ENCODE measurements at places on chromosomes 5 and 9.
A peak's percentile ranks its signal among the peaks of the same experiment; 100 is the strongest.

DNA sequence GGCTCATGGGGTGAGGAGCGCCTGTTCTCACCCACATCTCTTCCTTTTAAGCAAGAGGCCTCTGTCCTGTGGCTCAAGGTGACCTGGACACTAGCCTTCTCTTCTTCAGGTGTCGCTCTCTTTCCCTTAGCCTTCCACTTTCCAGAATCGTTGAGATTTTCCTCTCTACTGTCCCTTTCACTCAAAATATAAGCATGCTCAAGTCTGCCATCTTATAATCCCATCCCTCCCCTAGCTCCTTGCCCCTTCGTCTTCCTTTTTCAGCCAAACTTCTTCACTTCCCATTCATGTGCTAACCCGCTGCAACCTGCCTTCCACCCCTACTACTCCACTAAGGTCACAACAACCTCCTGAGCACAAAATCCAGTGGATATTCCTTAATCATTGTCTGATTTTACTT lies 13.1 kb downstream of the PTGR1 start:
- no peak for DNase-seq

DNA sequence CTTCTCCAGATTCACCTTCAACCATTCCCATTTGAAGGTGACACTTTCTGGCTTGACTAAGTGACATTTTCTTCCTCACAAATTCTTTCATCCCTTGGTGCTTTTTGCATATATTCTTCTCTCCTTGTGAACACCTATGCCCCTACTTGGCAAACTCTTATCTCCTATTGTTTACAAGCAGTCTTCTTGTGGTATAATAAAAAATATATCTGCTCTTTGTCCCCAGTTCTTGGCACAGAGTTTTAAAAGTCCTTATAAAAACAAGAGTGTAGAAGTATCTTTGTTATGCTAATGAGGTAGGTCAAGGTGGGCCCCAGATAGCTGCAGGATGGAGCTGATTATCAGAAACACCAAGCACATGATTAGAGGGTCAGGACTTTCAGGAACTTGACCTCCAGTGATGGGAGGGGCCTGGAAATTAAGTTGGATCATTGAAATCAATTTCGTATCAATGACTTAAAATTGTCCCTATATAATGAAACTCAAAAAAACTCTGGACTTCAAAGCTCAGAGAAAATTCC lies 38.0 kb downstream of the TMEM161B start:
- no peak for DNase-seq

DNA sequence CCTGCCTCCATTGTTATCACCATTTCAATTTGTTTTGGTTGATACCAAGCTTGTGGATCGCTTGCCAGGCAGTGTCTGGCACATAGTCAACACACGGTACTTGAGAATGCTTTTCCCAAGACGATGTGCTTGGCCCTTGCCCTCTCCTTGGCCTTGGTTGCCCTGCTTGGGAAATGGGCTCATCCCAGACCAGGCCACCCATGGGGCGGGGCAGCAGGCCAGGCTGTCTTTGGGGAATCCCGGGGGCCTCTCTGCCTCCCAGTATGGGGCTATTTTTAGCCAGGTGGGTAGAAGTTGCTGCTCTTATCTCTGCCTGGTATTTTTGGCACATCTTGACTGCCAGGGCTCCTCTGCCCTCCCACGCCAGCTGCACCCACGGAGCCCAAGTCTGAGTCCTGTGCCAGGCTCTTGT lies 49.9 kb downstream of the LMX1B start:
- no peak for DNase-seq

DNA sequence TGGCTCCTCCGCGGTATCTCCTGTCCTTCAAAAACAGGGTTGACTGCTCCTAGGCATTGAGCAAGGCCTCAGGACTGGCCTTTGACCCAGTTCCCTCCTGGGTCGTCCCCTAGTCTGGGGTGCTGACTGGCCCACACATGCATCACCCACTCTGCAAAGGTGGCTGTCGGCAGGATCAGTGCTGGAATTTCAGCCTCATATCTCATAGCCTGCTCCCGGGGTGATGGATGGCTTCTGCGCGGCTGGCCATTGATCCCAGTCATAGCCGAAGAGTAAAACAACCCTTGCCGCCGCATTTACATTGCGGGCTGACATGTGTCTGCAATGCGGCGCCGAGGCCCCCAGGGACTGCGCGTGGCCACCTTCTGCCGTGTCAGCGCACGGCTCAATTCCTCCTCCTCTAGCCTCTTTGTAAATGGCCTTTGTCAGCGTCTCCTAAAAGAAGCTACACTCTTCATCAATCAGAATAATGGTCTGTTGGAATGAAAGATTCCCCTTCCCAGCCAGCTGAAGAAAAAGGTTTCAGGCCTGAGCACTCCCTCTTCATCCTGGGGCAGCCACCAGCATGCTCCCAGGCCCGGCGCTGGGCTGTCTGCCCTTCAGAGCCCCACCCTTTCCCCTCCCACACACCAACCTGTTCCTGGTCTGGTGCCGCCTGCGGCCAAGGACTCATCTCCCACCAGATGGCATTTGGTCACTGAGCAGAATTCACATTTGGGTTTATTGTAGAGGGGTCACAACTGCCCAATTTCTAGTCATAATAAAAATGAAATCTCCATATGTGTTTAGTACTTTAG lies 159.0 kb downstream of the PJA2 start:
- no peak for DNase-seq

DNA sequence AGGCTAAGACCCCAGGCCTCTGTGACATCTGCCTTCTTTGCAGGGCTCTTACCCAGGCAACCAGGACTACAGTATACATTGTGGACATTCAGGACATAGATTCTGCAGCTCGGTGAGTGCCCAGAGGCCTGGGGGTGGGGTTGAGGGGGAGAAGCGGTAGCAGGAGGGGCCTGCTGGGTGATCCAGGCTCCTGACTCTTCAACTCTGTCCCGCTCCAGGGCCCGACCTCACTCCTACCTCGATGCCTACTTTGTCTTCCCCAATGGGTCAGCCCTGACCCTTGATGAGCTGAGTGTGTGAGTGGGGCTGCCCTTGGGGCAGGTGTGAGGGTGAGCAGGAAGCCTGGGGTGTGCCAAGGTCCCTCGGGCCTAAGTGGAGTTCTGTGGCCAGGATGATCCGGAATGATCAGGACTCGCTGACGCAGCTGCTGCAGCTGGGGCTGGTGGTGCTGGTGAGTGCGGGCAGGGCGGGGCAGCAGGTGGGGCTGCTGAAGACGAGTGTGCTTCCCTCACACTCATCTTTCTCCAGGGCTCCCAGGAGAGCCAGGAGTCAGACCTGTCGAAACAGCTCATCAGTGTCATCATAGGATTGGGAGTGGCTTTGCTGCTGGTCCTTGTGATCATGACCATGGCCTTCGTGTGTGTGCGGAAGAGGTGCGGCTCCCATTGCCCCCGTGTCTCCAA lies 19.8 kb downstream of the GPRIN1 start:
- DNase-seq = no peak

DNA sequence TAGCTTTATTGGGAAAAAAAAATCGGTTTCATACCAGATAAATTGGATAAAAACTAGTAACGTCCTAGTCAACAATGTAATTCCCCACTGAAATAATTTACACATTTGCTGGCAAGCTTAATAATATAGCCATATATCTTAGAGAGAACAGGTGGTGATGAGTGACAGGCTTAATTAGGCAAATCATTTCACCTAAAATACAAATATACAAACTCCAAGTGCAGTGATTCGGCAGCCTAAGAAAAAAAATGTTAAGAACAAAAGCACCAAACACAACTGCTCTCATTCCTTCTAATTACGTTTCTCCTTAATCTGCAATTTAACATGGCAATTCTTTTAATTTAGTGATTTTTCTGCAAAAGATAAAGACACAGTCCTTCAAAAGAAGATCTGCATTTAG lies 56.0 kb upstream of the SLC25A51 start:
- DNase-seq = no peak

- no peak for DNase-seq
Observed at GRCh38 chr5:74578356-74579044, 62.0 kb downstream of the ENC1 start.

DNA sequence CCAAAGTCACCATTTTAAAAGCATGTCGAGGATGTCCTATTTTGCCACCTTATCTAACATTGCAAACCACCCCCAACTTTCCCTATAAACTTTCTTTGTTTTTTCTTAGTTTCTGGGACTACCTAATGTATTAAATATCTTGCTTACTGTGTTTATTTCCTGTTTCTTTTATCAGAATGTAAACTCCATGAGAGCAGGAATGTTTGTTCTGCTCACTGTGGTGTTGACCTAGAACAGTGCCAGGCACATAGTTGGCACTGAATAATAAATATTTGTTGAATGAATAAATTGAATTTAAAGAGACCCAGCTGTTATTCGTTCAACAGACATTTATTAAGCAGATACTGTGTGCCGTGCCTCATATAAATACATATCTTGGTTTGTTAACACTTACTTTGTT lies 35.2 kb downstream of the MACIR start:
- DNase-seq = no peak

- no peak for DNase-seq
Observed at GRCh38 chr5:129459450-129459776, 685 bp upstream of the ADAMTS19 start.

DNA sequence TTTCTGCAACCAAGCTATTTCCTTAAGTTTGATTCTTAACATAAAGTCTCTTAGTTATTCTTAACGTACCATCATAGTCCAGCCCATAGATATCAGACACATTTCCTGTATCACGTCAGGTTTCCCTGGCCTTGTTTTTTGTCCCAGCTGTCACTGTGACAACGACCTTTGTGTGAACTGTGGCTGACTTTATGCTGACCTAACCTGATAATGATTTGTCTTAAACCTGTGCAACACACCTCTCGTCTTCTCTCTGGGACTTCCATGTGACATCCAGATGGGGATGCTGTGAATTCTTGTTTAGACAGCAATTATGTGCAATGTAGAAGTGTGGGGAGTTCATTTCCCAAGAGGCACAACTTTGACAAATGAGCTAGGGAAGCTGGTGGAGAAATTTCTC lies 662.8 kb downstream of the PTPRD start:
- DNase-seq = no peak

DNA sequence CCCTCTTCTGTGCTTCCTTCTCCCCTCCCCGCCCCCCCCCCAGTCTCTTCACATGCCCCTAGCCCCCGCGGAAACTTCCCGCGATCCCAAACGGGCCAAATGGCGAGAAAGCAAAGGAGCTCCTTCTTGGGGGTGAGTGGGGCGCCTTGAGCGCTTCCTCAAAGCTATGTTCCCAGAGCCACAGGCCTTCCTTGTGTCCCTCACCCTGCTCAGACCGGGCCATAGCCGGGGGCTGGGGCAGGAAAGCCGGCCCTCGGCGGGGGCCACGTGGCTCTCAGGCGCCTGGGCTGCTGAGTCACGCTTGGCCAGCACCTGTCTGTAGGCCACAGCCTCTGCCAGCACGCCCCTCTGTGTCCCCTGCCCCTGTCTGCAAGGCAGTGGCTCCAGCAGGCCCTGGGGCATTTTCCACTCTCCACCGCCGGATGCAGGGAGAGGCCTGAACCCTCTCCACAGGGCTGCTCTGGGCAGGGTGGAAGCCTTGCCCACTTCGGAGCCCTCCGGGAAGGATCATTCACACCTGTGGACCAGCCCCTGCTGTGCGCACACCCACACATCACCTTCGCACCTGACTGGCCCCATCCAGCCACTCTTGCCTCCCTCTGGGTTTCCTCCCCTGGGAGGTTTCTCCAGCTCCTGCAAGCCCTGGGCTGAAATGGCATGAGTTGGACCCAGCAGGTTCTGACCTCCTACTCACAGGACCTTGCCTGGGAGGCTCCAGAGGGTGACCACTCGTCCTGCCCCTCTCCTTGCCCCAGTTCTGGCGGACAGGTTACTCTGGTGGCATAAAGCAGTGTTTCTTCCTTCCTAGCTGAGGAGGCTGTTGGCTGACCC lies 1.2 kb upstream of the SQSTM1 start:
- DNase-seq = peak; percentile 76

- DNase-seq = no peak
Observed at GRCh38 chr5:14227513-14227912, 84.4 kb downstream of the TRIO start.

GRCh38 chr5:40618926-40619325 lies 60.8 kb upstream of the PTGER4 start:
- DNase-seq = no peak

DNA sequence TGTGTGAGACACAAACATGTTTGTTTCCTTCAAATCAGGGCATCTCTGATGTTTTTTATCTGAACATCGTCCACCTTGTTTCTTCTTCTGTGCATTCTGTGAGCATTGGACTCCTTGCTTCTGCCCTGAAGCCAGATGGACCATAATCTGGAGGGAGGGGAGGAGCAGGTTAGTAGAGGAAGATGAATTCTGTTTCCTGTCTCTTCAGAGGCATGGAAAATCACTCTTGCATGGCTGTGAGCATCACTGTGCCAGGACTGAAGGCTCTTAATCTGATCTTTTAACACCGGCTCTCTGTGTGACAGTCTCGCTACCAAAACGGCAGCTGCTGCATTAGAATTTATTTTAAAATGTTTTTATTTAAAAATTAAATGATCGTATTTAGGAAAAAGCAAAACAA lies 43.3 kb downstream of the TLE4 start:
- DNase-seq = no peak

GRCh38 chr9:121362813-121363621 lies 7.0 kb downstream of the STOM start:
- DNase-seq = no peak

GRCh38 chr9:6673326-6674025 lies 27.9 kb upstream of the GLDC start:
- DNase-seq = no peak

DNA sequence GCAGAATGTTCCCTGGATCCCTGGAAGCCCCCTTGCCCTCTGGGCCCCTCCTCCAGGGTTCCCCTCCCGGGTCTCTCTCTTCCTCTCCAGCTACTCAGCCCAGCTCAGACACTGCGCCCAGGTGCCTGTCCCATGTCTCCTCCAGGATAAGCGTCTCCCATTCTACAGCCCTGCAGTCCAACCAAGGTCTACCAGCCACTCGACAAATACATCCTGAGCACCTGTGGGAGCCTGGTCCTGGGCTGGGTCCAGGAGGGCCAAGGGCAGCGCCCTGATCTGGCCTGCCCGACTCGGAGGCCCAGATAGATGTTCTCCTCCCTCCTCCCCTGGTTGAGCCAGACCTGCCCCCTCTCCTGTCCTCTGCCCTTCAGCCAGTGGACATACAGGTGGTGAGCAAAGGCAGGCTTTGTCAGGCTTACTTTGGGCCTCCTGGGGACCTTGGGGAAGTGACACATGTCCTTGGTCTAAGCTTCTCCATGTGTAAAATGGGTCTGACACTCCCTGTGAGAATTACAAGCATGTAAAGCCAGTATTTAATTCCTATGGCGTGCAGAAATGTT lies 1.4 kb downstream of the FLT4 start:
- DNase-seq = no peak

- no peak for DNase-seq
Observed at GRCh38 chr5:72232838-72233237, 87.2 kb downstream of the MRPS27 start.
